ENCODE measurements at places on chromosomes 3 and 15.

DNA sequence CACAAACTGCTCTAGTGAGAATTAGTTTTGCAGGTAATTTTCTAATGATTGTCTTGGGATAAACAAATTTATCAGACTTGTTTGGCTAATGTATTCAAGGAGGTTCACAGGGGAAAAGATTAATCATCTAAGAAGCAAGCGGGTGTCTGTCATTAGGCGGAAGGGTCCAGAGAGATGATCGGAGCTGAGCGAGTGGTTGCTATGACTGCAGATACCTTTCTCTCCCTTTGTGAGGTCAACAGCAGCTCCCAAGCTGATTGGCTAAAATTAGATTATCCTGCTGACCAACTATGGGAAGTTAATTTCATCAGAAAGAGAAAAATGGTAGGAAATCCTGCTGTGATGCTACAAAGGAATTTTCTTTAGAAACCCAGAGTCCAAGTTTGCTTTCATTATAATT is 276.0 kb downstream of the SOX2 start:
- DNase-seq: no peak

- DNase-seq: no peak
Observed at GRCh38 chr15:101464999-101465669, 24.4 kb downstream of the PCSK6 start.

GRCh38 chr3:123296261-123296660 is 94.5 kb downstream of the SEC22A start:
- no peak for DNase-seq

DNA sequence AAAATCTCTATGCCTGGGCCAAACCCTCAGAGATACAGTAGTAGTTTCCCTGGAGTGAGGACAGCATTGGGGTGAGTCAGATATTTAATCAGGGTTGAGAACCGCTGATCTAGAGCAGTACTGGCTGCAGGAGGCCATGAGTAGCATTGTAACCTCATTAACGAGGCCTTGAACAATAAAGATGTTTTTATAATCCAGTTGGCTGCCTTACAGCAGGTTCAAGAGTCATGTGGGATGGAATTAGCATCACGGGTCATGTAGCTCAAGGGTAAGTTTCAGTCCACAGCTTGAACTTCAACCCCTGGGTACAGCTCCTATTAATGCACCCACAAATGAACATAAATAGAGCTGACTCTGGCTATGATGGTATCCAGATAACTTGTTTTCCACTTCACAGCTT is 5.1 kb downstream of the HPS3 start:
- no peak for DNase-seq

DNA sequence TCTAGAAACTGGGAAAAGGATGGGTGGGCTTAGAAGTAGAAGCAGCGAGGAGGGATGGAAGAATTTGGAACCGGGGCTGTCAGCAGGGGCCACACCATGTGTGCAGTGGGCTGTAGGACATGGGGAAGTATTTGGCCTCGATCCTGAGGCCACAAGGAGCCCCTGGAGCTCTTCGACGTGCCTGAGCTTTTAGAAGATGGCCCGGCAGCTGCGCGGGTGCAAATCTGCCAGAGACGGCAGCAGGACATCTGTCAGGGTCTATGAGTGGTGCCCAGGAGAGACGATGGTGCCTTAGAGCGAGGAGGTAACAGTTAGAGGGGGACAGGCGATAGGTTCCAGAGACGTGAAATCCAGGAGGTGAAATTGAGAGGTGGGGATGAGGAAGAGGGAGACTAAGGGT is 321.1 kb downstream of the UACA start:
- no peak for DNase-seq

GRCh38 chr15:60835020-60835419 is 356.1 kb upstream of the ICE2 start:
- no peak for DNase-seq

GRCh38 chr3:117356091-117356705 is 646.6 kb downstream of the TUSC7 start:
- no peak for DNase-seq

GRCh38 chr3:149245738-149246451 is 24.3 kb upstream of the CP start:
- DNase-seq: peak; percentile 45

DNA sequence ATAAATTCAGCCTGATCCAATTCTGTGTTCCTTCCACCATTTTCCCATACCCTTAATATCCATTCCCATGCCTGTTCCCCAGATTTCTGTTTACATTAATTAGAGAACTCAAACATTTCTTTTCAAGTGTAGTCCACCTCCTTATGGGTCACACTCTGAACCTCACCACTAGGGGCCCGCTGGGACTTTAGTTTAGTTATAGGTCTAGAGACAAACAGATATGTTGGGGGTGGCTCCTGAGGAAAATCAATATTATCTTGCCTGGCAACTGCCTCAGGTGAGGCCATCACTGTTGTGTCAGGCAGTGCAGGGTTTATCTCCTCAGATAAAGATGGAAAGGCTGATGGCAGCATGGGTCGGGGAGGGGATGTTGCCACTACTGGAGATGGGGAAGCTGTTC is 72.8 kb downstream of the CLDN1 start:
- no peak for DNase-seq

GRCh38 chr3:172256101-172256734 is 192.0 kb downstream of the GHSR start:
- no peak for DNase-seq

- no peak for DNase-seq
Observed at GRCh38 chr15:66711862-66712261, 9.8 kb downstream of the SMAD6 start.

DNA sequence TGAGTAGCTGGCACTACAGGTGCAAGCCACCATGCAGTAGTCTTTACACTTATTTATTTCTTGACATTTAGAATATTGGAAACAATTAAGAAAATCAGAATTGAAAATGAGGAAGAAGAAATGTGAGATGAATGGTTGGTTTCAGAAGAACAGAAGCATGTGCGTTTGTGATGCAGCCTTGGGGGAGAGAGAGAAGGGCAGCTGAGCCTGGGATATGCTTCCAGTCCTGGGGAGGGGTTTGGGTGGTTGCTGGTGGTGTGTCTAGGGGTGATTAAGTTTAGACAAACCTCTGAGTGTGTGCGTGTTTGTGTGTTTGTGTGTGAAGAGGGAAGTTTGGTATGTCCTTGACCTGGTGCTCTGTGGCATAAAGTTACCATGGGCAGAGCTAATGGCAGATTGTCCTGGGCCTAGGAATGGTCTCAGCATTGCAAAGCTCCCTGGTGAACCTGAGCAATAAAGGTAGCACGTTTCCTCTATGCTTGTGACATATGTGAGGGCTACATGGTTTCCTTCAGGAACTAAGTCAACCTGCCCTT is 35.6 kb downstream of the CTSH start:
- DNase-seq: no peak

- no peak for DNase-seq
Observed at GRCh38 chr3:133512416-133513089, 60.9 kb upstream of the CDV3 start.

DNA sequence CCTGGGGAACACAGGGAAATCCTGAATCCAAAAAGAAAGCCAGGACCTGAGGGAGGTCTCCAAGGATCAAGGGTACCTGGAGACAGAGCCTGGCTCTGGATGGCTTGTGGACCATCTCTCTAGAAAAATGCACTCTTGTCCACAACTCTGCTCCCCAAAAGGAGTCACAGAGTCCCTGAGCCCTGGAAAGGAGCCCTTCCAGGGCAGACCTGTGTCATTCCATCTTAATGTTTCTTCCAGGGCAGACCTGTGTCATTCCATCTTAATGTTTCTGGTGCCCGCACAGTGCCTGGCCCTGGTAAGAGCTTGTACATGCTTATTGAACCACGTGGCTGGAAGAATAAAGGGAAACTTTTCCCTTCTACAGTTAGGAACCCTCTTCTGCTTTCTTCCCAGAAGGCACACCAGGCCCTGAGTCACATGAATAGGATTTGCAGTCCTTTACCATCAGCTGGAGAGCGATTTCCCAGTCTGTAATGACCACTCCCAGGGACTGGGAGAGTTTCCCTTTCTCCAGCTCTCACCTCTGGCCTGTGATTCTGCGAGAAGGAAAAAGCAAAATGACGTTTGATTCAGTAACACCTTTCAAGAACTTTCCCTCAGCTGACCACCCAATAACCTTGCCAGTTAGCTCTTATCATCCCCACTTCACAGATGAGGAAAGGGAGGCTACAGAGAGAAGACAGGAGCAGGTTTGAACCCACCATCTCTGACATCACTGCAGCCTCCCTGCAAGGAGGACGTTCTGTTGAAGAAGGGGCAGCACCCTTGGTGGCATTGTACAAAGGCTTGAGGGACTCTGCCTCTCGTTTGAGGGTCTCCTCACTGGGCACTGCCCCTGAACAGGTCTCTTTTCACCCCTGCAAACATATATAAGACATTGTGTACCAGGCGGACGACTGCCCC is 35.8 kb upstream of the SLCO2A1 start:
- DNase-seq: no peak

- no peak for DNase-seq
Observed at GRCh38 chr3:65787340-65787739, 251.4 kb downstream of the MAGI1 start.

- no peak for DNase-seq
Observed at GRCh38 chr3:32791833-32792232, 26.0 kb upstream of the TRIM71 start.

- DNase-seq: no peak
Observed at GRCh38 chr15:70907784-70908471, 15.3 kb downstream of the LRRC49 start.

DNA sequence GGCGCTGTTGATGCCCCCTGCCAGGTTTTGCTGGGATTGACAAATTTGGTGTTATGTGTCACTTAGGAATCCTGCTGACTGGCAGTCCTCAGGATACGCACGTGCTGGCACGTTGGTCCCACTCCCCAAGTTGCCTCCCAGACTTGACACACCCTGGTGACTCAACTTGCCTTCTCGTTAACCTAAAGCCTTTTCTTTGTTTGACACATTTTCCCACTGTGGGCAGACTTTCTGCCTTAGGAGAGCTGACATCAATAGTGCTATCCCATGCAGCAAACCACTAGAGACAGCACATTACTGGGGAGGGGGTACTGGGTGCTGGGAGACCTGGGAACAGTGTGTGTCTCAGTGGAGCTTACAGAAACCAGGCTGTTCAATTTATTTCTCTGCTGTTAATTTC is 104.3 kb downstream of the OXNAD1 start:
- no peak for DNase-seq

DNA sequence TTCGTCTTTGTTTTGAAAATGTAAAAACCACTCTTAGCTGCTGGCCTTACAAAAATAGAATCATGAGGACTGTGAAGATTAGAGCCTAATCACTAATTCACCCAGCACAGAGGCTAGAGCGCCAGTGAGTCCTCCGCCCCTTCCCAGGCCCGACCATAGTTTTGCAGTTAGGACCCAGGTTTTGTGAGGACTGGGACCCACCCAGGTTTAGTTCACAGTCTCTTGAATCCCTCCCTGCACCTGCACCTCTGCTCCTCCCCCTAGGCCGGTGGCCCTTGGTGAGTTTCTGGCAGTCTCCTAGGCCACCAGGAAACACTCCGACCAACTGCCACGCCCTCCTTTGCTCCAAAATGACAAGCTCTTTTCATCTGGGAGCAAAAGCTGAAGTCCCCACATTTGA is 136.0 kb upstream of the CCDC54 start:
- DNase-seq: peak; percentile 32

DNA sequence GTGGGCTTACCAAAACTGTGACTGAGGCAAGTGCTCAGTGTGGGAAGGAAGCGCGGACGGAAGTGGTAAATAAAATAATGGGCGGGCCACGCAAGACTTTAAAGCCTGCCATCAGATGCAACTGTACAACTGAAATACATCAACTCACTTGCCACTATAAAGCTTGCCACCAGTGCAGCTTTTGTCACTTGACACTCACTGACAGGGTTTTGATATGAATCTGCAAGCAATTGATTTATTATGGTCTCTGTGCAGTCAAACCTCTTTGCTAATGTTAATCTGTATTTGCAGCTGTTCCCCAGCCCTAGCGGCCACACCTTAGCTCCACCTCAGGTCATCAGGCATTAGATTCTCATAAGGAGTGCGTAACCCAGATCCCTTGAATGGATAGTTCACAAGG is 2.3 kb upstream of the GFM1 start:
- DNase-seq: no peak

- DNase-seq: no peak
Observed at GRCh38 chr3:18334837-18335601, 90.1 kb downstream of the SATB1 start.

DNA sequence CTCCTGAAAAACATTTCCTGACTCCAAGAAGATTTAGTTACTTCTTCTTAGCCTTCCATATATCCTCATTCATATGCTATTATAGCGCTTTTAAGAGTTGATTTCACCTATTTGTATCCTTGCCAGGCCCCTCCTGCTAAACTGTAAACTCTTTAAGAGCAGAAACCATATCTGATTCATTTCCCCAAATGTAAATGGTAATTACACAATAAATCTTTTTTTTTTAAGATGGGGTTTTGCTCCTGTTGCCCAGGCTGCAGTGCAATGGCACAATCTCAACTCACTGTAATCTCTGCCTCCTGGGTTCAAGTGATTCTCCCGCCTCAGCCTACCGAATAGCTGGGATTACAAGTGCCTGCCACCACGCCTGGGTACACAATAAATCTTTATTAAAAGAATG is 4.5 kb downstream of the DLEC1 start:
- no peak for DNase-seq

DNA sequence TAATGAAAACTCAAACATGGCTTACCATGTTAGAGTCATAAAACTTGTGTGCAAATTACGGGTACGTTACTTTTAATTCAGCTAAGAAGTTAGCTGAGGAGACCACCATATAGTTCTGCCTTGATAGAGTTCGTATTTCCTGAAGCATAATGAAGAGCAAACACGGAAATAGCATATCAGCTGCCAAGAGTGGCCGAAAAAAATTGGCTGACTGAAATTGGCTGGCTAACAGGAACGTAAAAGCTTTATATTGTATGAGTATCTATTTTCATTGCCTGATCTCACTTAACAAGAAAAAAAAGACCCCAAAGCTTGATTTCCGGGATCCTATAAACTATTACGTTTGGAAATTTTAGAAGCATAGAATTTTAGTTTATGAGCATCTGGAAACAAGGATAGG is 1222.9 kb downstream of the ZPLD1 start:
- no peak for DNase-seq

- DNase-seq: no peak
Observed at GRCh38 chr3:150936693-150937092, 31.5 kb upstream of the MINDY4B start.

GRCh38 chr3:9891072-9891622 is 737 bp downstream of the JAGN1 start:
- no peak for DNase-seq

- no peak for DNase-seq
Observed at GRCh38 chr3:178456621-178457285, 79.5 kb upstream of the KCNMB2 start.

- no peak for DNase-seq
Observed at GRCh38 chr3:38646062-38646461, 3.4 kb downstream of the SCN5A start.

- DNase-seq: no peak
Observed at GRCh38 chr3:52794612-52795099, at the start of gene ITIH3. TSS of gene ITIH3 (plus strand) at chr3:52794796. CDS start at chr3:52794804, 8 bp downstream.

DNA sequence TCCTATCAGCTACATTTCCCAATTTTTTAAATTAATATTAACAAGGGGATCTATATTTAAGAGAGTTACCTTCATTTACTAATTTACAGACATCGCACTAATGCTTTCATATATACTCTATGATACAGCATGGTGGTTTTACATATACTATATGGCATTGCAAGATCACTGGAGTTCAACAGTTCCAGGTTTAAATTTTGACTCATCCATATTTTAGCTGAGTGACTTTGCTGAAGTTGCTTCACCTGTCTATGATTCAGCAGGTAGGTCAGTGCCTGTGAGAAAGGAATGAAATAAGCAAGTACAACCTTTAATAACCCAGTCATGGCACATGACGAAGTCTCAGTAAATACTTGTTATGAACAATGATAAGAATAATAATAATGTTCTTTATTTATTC is 211.1 kb downstream of the P3H2 start:
- no peak for DNase-seq

- no peak for DNase-seq
Observed at GRCh38 chr3:167520266-167521005, 46.6 kb upstream of the SERPINI2 start.

Measured in T47D (cell line).